Fibroblast of skin of right biceps (primary cell): ENCODE measurements at places on chromosomes 5 and 9.
A peak's percentile ranks its signal among the peaks of the same experiment; 100 is the strongest.

DNA sequence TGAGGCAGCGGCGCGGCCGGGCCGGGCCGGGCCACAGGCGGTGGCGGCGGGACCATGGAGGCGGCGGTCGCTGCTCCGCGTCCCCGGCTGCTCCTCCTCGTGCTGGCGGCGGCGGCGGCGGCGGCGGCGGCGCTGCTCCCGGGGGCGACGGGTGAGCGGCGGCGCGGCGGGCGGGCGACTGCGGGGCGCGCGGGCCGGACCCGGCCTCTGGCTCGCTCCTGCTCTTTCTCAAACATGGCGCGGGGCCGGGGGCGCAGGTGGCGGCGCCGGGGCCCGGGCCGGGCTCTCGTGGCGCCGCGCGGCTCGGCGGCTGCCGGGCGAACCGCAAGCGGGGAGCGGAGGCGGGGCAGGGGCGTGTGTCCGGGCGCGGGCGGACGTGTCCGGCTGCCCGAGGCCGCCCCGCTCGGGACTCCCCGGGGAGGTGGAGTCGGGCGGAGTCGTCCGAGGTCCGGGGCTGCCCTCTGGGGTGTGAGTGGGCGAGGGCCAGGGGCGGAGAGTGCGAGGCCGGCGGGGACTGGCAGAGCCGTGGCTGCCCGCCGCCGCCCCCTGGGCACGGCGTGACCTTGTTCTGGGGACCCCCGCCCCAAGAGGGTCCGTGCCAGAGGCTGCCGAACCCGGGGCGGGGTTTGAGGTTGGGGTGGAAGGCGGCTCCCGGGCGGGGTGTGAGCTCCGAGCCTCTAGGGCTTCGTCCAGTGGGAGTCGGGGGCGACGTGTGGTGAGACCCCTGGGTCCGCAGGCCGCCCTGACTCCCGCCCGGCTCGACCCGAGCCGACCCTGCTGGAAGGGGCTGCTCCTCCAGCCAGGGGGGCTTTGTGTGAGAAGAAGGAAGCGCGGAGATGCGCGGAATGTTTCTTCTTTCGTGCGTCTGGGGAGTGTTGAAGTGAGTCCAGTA lies 485 bp downstream of the TGFBR1 start:
- peak; percentile 79 for DNase-seq

DNA sequence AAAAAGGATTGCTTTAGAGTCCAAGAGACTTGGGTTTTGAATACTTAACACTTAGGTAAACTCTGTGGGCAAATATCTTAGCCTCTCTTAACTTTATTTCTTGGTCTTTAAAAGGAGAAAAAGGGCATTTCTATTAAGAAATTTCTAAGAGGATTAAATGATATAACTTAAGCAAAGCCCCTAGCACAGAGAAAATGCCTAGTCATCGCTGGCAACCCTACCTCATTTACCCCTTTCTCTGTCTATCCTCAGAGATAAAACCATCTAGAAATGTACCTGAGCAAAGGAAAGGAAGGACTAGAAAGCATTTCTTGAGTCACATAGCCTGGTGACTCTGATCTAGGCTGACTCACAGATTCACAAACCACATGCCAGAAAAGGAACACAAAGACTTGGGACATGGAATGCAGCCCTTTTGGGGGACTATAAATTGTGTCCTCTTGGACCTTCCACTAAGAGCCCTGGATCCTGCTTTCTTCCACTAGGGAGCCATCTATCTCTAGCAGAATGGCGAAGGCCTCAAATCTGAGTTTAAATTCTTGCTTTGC lies 120.6 kb downstream of the FOXD1 start:
- DNase-seq = peak; percentile 83

- DNase-seq = peak; percentile 52
Measured at GRCh38 chr5:15914638-15915037, 265.0 kb downstream of the MARCHF11 start.

DNA sequence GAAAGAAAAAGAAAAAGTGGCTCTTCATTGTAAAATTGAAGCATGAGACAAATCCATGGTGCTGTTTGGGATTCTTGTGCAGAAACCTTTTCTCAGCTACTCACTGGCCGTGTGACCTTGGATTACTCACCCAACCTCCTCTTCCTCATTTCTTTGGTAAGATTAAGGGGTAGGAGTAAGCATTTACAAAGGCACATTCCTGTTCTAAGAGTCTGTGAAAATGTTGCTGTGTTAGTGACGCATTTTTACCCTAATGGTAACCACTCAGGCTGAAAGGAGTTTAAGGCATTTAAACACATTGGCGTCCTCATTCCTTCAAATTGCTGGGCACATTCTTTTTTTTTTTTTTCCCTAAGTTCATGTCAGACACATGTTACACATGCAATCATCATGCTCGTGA lies 4.3 kb downstream of the RAI14 start:
- DNase-seq = peak; percentile 93

GRCh38 chr9:34994900-34995669 lies 5.5 kb downstream of the DNAJB5 start:
- DNase-seq = peak; percentile 26

DNA sequence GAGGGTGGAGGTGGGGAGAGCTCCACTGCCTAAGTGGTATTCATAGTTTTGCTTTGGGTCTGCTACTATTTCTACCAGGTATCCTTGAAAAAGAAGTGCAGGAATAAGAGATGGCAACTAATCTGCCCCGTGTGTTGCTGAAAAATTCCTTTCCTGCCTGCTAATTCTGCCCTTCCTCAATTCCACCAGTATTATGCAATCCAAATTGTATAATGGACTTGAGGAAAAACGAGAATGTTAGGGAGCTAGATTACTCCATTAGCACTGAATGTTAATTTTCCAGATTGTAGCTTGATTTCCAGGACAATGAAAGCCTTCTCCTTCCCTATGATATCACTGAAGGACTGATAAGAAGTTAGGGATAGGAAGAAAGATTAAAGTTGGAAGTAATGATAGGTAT lies 16.9 kb downstream of the ADAM19 start:
- peak; percentile 50 for DNase-seq

DNA sequence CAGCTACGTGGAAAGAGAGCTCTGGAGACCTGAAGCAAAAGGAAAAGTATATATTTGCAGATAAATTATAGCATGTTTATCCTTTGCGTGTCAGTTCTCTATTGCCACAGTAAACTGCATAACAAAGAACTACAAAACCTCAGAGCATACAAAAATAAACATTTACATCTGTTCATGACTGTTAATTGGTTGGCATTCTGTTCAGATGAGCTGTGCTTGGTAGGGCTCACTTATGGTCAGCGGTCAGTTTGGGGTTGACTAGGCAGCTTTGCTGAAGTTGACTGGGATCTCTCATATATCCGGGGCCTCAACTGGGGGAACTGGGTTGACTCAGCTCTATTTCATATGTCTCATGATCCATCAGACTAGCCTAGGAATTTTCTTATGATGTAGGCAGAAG lies 257.7 kb downstream of the TLE1 start:
- DNase-seq = peak; percentile 73

DNA sequence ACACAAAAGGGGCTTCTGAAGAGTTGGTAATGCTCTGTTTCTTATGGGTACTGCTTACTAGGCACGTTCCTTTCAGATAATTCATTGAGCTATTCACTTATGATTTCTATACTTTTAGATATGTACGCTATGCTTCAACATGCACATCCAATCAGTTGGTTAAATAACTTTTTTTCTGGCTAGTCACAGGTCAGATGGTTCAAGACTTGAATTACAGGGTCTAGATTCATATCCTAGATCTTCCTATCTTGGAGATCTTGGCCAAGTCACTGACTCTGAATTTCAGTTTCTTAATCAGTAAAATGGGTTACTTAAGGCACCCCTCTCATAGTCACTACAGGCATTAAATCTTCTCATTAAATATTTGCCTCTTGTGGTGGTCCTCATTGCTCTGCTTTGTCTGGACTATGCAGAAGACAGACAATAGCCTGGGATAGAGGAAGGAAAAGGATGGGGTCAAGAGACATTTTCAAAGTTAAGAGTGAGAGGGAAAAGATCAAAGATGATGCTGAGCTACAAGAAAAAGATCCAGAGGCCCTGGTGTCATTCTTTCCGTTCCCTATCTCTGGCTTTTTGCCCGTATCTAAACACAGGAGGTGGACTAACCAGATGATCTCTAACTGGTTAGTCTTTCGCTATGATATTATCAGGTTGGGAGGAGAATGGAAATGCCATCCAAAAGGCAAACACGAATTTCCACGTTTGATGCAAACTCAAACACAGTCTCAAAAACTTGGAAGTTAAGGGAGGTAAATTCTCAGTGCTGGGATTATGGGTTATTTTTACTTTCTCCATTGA lies 1.8 kb upstream of the CCDC180 start:
- DNase-seq = no peak

- no peak for DNase-seq
Measured at GRCh38 chr9:124326378-124326777, 68.6 kb downstream of the NEK6 start.

DNA sequence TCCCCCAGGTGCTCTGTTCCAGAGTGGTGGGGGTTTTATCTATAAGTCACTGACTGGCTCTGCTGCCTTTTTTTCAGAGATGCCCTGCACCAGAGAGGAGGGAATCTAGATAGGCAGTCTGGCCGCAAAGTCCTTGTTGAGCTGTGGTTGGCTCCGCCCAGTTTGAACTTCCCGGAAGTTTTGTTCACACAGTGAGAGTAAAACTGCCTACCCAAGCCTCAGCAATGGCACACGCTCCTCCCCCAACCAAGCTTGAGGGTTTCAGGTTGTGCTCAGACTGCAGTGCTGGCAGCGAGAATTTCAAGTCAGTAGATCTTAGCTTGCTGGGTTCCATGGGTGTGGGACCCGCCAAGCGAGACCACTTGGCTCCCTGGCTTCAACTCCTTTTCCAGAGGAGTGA lies 1428.6 kb downstream of the MAT2B start:
- no peak for DNase-seq

DNA sequence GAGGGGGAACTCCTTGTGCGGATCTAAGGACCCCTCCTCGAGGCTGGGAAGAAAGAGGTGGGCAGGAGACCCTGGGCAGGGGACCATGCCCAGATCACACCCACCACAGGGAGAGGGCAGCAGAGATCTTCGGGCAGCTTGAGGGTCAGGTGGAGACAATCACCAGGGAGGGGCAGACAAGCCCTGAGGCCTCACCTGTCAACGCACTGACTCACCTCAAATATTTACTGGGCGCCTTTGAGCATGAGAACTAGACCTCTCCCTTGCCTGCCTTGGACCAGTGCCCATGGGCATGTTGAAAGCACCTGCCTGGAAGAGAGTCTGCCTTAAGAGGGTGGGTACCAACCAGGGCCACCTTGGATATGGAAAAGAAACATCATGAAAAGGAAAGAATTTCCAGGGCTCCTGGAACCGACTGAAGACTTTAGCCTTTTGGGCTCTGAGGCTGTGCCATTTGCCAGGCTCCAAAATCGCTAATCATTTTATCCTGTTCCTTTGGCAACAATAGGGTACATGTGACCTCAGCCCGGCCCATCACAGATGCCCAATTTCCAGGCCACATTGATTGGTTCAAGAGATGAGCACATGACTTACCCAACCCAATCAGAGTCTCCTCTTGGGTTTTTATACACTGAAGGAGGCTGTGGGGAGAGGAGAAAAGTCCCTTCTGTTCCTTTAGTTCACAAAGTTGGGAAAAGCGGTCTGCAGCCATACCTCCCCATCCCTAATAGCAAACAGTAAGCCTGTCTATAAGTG lies 10.4 kb upstream of the SPINK4 start:
- DNase-seq = no peak

DNA sequence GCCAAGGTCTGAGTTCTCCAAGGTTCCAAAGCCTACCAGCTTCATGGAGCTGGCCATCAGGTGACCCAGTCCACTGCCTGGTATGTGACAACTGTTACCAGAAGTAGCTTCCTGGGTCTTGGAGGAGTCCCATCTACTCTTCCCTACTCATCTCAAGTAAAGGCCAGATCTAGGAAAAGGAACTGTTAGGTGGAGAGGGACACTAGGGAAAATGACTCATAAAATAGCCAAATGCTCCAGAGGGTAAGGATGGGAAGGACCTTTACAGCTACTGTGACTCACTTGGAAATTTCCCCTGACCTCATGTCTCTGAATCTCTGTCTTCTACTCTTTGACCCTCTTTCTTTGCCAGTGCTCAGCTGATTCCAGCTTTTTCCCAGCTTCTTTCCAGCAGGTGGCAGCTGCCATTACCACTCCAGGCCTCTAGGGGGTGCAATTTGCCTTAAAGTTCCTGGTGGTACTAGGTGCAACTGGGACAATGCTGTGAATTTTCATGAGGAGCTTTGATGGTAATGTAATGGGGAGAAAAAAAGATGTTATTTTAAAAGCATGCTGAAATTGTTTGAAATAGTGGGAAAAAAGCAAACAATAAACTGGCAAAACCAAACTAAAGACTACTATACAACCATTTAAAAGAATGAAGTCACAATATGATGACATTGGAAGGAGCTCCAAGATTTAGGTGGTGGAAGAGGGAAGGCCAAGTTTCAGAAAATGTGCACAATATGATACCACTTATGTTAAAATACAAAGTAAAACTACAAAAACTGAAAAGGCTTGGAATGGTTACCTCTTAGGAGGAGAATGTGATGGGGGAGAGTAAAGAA lies 27.1 kb upstream of the MYORG start:
- peak; percentile 51 for DNase-seq
